Daoy (cell line): ENCODE measurements at places on chromosomes 13 and 19. TPM values are rescaled to one million over a fixed set of nuclear protein-coding genes. Genes with fewer than 3 reads are reported as not detected.

- no peak for DNase-seq
These were observed 11.1 kb upstream of the NFIX start for GRCh38 chr19:12984143-12984627.

GRCh38 chr13:20825477-20825875, 51.7 kb upstream of the EEF1AKMT1 start:
- DNase-seq: no peak

- DNase-seq: no peak
These were observed 302.9 kb downstream of the DCT start for GRCh38 chr13:94176561-94176960.

- no peak for DNase-seq
These were observed 260.0 kb downstream of the FGF14 start for GRCh38 chr13:102141625-102142472.

- no peak for DNase-seq
These were observed 27.4 kb upstream of the CACTIN start for GRCh38 chr19:3653865-3654513.

The ZNF121 gene
- total RNA-seq: 33.5 and 35.8 TPM in 2 replicates

The FAM32A gene
- 231 and 233 TPM in 2 replicates for total RNA-seq

- peak; percentile 1 for DNase-seq
These were observed 59.8 kb downstream of the URI1 start for GRCh38 chr19:30001791-30002190.

The GIPR gene
- not detected in 2 replicates for total RNA-seq

DNA sequence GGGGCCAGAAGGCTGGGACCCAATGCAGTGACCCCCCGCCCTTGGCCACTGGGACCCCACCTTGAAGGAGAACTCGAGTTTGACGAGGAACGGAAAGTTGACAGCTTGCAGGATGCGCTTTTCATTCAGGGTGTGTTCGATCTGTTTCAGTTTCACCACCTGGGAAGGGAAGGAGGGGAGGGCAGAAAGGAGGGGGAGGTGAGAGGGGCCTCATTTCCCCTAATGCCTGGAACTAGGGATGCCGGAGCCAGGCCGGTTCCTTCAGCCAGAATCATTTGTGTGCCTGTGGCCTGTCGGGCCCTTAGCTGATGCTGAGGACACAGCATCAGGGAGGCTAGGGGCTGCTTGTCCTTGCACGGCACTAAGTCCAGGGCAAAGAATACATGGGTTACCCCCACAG, 12.2 kb upstream of the SAMD1 start:
- DNase-seq: no peak

GRCh38 chr13:79479882-79480281, 1.1 kb upstream of the NDFIP2 start:
- no peak for DNase-seq

The CADM4 gene
- 4.8 and 9.9 TPM in 2 replicates for total RNA-seq

DNA sequence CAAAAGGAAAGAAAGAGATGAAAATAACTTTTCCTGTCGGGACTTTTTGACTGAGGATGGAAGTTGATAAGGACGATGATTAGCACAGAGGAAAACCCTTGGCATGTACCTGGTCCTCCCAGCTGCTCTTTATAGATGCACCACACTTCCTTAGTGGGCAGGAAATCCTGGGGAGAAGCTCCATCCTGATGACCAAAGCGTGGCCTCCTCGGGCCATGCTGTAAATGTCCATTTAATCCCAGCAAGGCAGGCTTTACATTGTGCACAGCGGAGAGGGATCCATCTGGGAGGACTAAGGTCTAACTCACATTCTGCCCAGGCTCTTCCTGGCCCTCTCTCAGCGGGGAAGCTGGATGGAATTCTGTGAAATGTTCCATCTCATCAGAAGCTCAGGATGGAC, 113.5 kb downstream of the COL4A2 start:
- DNase-seq: no peak

The SULT2A1 gene
- not detected in 2 replicates for total RNA-seq

The ZNF415 gene
- total RNA-seq: 8.7 and 11.5 TPM in 2 replicates

DNA sequence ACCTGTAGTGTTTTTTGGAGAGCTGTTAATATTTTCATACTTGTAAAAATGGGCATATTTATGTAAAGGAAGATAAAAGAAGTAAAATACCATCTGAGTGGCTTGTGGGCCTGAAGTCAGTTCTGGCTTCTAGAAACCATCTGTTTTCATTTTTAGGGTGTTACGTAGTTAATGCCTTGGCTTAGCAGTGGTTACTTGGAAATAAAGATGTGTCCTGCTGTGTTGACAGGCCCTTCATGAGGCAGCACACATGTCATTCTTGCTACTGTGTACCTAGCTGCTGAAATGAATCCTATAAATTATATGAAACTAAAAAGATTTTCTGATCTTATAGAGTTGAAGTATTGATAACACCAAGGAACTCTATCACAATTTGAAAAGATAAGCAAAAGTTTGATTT, 16.0 kb downstream of the ILF3 start:
- no peak for DNase-seq

The RHPN2 gene
- total RNA-seq: 7.4 and 19.9 TPM in 2 replicates

The KLK6 gene
- not detected in 2 replicates for total RNA-seq

GRCh38 chr13:92896842-92897241, 329.8 kb upstream of the GPC6 start:
- DNase-seq: no peak

The CEACAM5 gene
- total RNA-seq: not detected in 2 replicates

- DNase-seq: peak; percentile 86
These were observed 79.8 kb upstream of the FLT1 start for GRCh38 chr13:28574617-28575142.

The PPP1R37 gene
- 18.1 and 30.6 TPM in 2 replicates for total RNA-seq

- DNase-seq: no peak
These were observed 514 bp upstream of the MCEMP1 start for GRCh38 chr19:7676376-7676775.

DNA sequence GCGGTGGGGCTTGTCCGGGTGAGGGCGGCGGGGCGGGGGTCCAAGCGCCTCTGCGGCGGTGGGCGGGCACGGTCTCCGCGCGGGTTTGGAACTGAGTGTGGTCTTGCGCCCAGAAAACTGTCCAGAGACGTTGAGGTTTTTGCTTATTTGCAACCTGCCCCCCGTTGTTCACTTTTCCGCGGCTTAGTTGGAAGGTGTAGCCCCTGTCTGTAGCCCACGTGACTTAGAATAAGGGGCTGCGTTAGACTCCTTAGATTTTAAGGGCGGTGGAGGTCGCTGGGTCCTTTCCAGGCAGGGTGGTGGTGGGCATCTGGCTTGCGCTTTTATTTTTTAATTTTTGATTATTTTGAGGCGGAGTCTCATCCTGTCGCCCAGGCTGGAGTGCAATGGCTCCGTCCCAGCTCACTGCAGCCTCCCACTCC, 748 bp downstream of the RPS15 start:
- no peak for DNase-seq

GRCh38 chr19:49097453-49098288, 12.4 kb downstream of the SNRNP70 start:
- peak; percentile 82 for DNase-seq

The NDUFA11 gene
- 354 and 408 TPM in 2 replicates for total RNA-seq

The ISYNA1 gene
- 7.0 and 7.4 TPM in 2 replicates for total RNA-seq

DNA sequence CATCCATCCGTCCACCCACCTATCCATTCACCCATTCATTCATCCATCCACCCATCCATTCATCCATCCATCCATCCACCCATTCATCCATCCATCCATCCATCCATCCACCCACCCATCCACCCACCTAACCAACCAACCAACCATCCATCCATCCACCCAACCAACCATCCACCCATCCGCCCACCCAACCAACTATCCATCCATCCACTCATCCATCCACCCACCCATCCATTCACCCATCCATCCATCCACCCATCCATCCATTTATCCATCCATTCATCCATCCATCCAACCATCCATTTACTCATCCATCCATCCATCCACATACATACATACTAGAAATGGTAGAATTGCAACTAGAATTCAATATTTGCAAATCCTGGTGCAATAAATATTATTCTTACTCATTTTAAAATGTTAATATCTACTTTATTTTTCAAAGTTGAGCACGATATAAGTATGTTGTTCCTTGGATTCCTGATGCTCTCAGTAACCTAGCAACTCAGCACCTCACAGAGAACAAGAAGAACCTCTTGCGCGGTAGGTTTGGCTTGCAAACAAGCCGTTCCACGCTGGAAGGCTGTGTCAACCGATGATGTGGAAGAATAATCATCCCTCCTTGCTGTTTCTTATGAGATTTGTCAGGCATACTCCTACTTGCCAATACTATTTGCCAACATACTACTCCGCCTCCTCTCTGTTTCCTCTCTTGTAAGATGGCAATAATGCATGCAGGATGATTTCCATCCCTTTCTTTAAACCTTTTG, 111.7 kb downstream of the GNG7 start:
- DNase-seq: no peak

The SHC2 gene
- total RNA-seq: 0.11 TPM in 1 of 2 replicates, not detected in the other

The ZNF578 gene
- total RNA-seq: 1.4 and 1.6 TPM in 2 replicates

The NDUFA7 gene
- total RNA-seq: 17.0 and 22.6 TPM in 2 replicates

The NFIC gene
- 16.0 and 20.2 TPM in 2 replicates for total RNA-seq

GRCh38 chr13:109485136-109485794, 301.1 kb downstream of the IRS2 start:
- no peak for DNase-seq

GRCh38 chr13:55394470-55394869, 1746.2 kb upstream of the PRR20A start:
- DNase-seq: no peak
